CD4-positive, alpha-beta memory T cell (primary cell): ENCODE measurements at places on chromosomes 3 and 15. TPM values are rescaled to one million over a fixed set of nuclear protein-coding genes. Genes with fewer than 3 reads are reported as not detected.

The NPAP1 gene
- total RNA-seq = not detected

The SLC24A5 gene
- not detected for total RNA-seq

- DNase-seq = no peak
Observed at GRCh38 chr15:64026591-64026990, 19.7 kb downstream of the DAPK2 start.

DNA sequence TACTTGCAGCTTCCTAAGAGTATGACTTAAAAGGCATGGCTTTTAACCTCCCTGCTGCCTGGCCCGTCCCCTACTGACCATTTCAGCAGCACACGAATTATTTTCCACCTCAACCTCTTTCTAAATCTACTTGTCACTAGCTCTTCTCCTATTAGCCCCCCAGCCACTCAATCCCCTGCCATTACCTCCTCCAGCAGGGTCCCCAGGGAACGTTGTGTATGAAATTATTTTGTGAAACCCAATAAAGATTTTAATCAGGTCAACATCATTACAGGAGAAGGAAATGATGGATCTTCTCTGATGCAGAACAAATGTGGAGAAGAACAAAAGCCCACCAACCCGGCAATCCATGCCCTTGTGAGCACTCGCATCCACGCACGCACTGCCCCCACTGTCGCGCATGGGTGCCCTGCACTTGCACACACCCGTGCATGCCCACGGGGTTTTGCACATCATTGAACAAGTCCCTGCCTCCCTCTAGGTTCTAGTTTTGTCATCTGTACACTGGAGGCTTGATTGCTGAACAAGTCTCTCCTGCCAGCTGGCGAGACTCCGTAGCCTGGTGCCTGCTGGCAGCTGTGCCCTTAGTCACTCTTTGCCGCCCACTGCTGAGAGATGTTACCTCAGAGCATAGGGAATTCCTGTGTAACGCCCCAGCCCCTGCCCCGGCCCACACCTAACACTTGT lies 51.6 kb downstream of the LINGO1 start:
- no peak for DNase-seq

DNA sequence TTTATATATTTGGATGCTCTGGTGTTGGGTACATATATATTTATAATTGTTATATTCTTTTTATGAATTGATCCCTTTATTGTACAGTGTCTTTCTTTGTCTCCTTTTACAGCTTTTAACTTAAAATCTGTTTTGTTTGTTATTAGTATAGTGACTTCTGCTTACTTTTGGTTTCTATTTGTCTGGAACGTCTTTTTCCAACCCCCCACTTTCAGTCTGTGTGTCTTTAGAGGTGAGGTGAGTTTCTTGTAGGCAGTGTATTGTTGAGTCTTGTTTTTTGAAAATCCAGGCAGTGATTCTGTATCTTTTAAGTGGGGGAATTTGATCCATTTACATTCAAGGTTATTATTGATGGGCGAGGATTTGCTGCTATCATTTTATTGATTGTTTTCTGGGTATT lies 62.0 kb downstream of the AP4E1 start:
- no peak for DNase-seq

GRCh38 chr3:175176556-175176955 lies 317.4 kb downstream of the NAALADL2 start:
- DNase-seq = no peak
